ENCODE measurements at places on chromosomes 4 and X. TPM values are rescaled to one million over a fixed set of nuclear protein-coding genes. Genes with fewer than 3 reads are reported as not detected.

The PROM1 gene
- total RNA-seq = not detected

The BEND2 gene
- not detected for total RNA-seq

DNA sequence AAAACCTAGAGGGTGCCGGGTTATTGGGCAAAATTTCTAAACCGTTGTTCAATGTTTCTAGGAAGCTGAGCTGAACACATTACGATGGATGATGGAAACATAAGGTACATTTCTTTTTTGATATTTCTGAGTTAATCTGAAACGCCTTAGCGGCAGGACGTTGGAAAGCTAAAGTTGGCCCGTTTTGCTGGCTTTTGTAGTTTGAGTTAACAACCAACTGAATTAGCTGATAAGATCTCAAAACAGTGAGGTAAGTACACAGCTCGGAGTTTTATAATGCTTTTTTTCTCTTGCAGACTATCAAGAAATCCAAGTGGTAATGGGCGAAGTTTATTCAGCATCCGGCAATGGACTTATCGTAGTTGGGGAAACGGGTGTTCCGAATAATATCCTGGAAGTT, 73.5 kb downstream of the PRSS12 start:
- DNase-seq = no peak

The NHS gene
- 0.68 TPM for total RNA-seq

DNA sequence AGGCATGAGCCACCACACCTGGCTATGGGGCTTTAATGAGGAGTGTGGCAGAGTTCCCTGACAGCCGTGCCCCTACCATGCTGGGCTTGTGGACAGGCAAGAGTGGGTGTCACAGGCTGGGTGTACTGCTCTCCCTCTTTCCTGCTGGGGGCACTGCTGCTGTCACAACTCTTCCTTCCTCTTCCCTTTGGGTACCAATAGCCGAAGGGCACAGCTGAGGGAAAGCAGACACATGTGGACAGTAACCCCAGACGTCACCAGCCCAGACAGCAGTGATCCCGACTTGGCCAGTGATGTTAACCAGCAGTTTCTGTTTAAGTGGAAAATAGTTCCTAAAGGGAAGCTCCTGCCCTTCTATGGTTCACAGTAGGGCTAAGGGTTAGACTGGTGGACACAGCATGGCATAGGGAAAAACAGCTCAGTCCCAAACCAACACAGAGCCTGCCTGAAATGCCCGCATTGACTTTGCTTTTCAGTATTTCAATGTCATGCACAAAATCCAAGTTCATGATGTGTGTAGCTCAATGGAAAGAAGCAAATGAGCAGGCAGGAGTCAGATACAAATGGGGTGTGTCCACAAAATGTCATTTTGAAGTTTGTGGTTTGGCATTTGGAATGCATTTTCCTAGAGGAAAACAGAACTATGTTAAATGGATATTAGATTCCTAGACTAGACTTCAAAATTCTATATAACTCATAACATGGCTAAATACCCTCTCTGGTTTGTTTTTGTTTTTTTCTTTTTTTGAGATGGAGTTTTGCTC, 24.9 kb upstream of the DDX3X start:
- no peak for DNase-seq
